ENCODE measurements at places on chromosomes 1 and 21.
A peak's percentile ranks its signal among the peaks of the same experiment; 100 is the strongest.

DNA sequence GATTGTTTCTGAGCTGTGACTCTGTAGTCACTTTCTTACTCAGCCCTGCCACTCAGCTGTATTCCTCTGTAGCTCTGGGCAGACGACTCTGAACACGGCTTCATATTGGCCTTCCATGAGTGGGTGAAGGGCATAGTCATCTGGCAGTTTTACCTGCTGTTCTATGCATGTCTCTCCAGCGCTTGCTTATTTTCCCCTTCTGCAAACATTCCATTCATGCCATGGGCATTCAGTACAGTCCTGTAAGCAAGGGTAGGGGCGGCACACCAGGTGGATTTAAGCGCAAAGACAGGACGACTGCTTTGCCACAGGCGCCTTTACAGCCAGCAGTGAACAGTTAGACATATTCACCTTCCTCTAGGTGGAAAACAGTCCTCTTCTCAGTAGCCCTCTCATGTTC is 4.4 kb upstream of the WDR26 start:
- no peak for DNase-seq

GRCh38 chr1:96095849-96096612 is 625.6 kb upstream of the PTBP2 start:
- no peak for DNase-seq

DNA sequence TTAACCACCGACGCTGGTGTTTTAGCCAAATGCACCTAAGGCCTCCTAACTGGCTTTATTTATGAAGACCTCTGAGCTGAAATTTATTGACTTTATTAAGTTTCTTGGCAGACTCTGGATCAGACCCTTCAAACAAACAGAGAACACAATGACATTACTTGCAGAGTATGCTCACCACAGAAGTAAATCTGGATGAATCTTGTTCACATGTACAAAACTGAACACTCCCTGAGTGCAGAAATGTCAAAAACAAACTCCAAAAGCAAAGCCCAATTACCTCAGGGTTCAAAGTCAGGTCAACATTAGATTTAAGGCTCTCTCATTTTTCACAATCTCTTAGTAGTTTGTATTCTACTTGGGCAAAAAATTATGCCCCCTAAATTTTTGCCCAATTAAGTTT is 218.6 kb downstream of the SLC45A1 start:
- no peak for DNase-seq

DNA sequence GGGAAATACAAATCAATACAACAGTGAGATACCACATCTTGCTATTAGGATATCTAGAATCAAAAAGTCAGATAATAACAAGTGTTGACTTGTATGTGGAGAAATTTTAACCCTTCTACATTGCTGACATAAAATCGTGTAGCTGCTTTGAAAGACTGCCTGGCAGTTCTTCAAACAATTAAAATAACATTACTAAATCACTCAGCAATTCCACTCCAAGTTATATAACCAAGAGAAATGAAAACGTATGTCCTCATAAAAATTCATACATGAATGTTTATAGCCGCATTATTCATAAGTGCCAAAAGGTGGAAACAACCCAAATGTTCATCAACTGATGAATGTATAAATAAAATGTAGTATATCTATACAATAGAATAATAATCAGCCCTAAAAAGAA is 164.6 kb downstream of the RASAL2 start:
- no peak for DNase-seq

- DNase-seq: no peak
Observed at GRCh38 chr1:2810281-2810680, 8.8 kb upstream of the TTC34 start.

DNA sequence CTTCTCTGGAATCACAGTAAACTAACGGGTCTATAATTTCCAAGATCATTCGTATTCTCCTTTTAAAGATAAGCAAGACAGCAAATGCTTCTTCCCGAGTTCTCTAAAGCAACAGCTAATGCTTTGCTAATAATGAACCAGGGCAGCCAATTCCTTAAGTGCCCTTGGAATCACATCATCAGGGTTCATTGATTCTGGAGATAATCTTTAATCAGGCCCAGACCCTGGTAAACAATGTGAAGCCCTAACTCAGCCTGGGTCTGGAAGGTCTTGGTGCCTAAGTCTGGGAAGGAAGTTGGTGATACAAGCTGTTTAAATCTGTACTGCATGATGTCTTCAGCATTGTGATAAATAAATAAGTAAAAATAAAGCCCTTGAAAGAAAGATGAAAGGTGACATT is 18.4 kb downstream of the ERI3 start:
- DNase-seq: no peak

GRCh38 chr1:85743814-85744213 is 35.6 kb upstream of the ZNHIT6 start:
- DNase-seq: no peak

DNA sequence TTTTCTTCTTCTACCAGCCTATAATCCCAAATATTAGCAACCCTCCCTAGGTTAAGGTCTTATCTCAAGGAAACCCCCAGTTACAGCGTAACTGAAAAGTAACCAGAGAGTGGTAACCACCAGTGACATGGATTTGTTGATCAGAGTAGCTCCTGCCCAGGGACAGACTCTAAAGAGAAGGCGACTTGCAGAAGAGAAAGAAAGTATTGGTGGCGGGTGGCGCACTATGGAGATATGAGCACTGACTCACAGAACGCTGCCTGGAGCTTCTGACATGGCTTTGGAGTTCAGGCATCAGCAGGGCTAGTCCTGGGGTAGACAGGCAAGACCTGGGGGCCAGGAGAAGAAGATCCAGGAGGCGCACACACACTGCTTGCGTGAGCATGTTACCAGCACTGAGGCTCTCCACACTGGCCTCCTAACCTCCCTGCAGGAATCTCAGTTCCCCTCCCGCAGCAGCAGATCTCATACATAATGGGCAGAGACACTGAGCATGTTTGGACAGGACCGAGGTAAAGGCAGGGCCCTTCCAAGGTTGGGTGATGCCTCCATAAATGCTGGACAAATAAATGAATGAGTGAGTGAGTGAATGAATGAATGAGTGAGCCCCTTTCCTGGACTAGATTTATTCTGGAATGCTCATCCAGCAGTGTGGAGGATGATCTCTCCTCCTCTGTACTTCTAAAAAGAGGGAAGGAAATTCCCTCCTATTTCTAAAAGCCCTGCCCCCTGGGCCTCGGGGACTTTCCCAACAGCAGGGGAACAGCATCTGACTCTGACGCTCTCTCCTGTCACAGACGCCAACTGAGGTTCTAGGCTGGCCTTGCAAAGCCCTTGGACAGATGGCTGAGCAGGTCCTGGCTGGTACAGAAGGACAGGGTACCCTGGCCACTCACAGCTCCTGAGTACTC is 175.5 kb downstream of the CLIC6 start:
- no peak for DNase-seq

GRCh38 chr1:162551969-162552683 is 9.4 kb upstream of the UAP1 start:
- DNase-seq: no peak

DNA sequence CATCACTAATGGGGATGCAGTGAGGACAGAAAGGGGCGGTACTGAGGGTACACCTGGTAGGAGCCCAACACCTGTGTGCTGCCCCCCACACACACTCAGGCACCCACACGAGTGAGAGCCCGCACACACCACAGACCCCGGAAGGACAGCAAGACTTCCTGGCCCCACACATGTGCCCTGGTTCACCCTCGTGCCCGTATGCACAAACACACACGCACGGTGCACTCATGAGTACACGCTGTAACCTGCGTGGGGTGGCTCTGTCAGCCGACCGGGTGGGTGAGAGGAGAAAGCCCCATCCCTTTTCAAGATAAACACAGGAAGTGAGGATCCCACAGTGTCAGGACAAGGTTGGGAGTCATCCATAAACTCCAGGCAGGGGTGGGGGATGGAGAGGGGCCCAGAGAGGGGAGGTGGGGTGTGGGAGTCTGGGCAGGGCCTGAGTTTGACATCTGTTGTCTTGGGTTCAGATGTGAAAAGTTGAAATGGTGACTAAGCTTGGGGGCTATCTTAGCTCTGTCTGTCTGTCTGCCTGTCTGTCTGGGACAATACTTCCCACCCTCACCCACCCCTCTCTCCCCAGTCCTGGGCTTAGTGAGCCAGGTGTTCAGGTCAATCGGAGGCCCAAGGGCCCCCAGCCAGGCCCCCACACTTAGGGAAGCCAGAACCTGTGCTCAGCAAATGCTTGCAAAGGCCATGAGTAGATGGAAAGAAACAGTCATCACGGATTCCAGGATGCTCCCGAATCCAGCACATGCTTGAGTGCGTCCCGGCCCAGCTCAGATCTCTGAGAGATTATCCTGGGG is 119.8 kb upstream of the ZBTB40 start:
- DNase-seq: no peak

- peak; percentile 23 for DNase-seq
Observed at GRCh38 chr1:172699695-172700227, 40.9 kb downstream of the FASLG start.

DNA sequence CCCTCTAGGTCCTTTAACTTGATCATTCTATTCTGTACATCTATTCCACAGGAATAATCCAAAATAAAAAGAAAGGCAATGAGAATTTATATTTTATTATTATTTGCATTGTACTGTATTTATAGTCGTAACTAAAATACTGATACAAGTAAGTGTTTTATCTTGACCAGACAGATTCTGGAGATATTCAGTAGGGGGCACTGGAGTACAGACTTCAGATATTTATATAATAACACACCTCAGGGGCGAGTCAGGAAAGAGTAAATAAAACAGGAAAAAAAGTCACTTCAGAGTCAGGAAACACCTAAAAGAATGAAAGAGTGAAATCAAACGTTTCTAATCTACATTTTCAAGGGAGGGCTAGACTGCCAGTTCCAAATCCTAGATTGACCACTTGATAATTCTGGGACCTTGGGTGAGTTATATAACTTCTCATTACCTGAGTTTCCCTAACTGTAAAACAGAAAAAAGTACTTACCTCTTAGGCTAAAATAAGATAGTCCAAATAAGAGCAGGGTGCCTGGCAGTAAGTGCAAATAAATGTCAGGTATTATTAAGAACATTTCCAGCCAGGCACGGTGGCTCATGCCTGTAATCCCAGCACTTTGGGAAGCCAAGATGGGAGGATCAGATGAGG is 31.1 kb upstream of the MTF1 start:
- DNase-seq: no peak

DNA sequence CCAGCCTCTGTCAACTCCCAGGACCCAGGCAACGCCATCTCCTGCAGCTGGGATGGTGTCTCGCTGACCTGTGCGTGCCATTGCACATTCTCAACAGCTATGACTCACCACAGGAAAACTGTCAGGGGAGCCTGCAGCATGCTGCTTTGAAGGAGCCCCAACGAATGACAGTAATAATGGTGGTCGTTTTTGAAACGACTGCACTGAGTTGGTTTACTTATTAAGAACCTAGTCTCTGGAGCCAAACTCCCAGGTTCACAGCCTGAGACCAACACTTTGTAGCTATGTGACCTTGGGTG is 21.6 kb downstream of the TCEA3 start:
- no peak for DNase-seq

- DNase-seq: no peak
Observed at GRCh38 chr1:116503546-116504307, 67.1 kb downstream of the CD58 start.

- no peak for DNase-seq
Observed at GRCh38 chr1:177928952-177929351, 40.9 kb downstream of the SEC16B start.

- no peak for DNase-seq
Observed at GRCh38 chr1:167620002-167620401, 10.0 kb upstream of the RCSD1 start.

DNA sequence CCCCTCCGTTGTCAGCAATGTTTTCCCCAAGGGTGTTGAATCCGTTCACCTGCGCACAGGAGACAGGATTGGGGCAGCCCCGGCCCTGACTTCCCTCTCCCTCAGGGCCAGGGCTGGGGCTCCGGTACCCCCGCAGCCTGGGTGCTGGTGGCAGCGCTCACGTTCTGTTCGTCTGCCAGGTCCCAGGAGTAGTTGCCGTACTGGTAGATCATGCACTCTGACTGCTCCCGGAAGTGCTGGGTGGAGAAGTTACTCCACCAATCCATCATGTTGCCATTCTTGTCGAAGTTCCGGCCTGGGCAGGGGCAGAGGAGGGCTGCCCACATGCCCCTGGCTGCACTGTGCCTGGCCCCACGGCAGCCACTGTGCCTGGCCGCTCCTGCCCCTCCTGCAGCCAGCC is 6.1 kb downstream of the PRXL2B start:
- DNase-seq: no peak

DNA sequence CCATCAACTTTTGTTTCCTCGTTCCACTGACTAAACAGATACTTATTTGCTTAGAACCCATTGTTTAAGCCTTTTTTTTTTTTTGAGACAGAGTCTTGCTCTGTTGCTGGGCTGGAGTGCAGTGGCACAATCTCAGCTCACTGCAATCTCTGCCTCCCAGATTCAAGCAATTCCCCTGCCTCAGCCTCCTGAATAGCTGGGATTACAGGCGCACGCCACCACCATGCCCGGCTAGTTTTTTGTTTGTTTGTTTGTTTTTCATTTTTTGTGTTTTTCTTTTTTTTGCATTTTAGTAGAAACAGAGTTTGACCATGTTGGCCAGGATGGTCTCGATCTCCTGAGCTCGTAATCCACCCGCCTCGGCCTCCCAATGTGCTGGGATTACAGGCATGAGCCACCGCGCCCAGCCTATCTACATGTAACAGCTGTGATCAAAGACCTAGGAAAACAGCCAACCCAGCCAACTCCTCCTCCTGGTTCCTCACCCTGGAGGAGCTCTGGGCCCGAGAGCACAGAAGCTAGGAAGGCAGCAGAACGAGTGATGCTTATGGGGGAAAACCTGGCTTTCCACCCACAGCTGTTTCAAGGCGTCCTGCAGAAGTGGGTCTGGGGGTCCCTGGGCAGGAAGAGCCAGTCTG is 32.9 kb downstream of the KCNN3 start:
- DNase-seq: no peak

DNA sequence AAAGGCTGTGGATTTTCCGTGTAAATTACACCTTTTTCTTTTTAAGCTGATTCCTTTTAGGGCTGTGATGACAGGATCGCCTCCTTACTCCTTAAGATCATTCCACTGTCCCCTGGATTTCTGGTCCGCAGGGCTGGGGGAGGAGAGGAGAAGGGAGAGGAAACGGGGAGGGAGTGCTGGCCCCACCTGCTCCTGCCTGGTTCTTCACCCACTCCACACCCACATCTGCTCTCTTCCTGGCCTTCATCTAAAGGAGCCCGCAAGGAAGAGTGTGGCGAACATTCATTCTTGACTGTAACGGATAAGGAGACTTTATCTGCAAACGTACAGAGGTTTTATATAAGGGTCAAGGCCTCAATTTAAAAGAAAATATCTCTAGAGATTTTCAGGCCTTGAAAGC is 242.0 kb downstream of the RHOU start:
- DNase-seq: no peak

GRCh38 chr21:35206141-35207125 is 157.3 kb upstream of the RUNX1 start:
- no peak for DNase-seq

GRCh38 chr1:167542109-167543032 is 11.2 kb downstream of the CREG1 start:
- no peak for DNase-seq
